ENCODE measurements at places on chromosomes 7 and 10. TPM values are rescaled to one million over a fixed set of nuclear protein-coding genes. Genes with fewer than 3 reads are reported as not detected.

DNA sequence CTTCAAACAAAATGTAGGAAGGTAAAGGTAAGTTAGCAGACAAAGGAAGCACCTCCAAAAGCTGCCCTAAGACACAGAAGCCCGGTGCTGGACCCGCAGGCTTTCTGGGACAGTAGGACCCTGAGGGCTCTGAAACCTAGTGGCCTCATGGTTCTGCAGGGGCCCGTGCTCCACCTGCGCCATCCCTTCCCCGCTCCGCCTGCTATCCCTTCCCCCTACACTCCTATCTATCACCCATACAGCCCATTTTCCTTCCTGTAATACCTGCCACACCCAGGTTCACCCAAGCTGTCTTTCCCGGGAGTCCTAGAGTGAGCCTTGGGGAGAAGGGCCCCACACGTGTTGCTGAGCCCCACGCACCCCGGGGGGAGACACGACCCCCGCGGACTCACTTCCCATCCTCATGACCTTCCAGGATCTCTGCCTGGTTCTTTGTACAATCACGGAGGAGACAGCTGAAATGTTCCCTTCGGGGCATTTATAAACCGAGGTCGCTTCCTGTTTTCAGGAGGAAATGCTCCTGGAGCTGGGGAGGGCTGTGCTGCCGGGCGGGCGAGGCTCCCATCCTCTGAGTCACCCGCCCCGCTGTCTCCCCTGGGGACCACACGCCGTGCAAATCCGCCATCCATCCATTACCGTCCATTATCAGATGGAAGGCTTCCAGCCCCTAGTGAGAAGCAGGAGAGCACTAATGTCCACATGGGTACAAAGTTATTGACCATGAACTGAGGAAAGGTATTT lies 251.7 kb upstream of the PITRM1 start:
- no peak for DNase-seq

DNA sequence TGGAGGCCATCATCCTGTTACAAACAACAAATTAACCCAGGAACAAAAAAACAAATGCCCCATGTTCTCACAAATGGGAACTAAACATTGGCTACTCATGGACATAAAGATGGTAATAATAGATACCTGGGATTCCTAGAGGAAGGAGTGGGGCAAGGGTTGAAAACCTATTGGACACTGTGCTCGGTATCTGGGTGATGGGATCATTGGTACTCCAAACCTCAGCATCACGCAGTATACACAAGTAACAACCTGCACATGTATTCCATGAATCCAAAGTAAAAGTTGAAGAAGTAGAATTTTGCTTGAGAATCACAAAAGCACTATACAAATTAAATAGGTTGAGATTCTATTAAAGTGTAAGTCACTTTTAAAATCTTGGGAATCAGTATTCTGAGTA lies 16.7 kb downstream of the GHITM start:
- no peak for DNase-seq

The ADK gene
- 20.4 TPM for total RNA-seq

DNA sequence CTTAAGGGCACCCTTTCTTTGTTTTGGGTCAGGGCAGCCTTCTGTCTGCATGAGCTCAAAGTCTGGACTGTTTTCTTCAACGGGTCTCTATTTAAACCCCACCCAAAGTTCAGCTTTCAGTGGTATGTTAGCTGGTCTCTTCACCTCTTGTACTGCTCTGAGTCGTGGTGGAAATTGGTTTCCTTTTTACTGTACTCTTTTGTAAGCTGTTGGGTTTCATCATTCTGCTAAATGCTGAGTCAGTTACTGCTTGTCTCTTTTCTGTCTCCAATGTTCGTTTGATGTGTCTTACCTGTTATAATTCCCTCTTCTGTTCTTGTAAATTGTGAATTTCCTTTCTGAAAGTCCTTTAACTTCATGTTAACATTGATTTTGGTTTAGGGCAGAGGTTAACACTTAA lies 64.1 kb upstream of the MALRD1 start:
- DNase-seq, result no peak

GRCh38 chr7:36762394-36762793 lies 38.1 kb upstream of the AOAH start:
- no peak for DNase-seq

GRCh38 chr7:40587419-40587818 lies 452.6 kb downstream of the SUGCT start:
- DNase-seq, result no peak

The NUTM2D gene
- total RNA-seq, result 4.9 TPM

DNA sequence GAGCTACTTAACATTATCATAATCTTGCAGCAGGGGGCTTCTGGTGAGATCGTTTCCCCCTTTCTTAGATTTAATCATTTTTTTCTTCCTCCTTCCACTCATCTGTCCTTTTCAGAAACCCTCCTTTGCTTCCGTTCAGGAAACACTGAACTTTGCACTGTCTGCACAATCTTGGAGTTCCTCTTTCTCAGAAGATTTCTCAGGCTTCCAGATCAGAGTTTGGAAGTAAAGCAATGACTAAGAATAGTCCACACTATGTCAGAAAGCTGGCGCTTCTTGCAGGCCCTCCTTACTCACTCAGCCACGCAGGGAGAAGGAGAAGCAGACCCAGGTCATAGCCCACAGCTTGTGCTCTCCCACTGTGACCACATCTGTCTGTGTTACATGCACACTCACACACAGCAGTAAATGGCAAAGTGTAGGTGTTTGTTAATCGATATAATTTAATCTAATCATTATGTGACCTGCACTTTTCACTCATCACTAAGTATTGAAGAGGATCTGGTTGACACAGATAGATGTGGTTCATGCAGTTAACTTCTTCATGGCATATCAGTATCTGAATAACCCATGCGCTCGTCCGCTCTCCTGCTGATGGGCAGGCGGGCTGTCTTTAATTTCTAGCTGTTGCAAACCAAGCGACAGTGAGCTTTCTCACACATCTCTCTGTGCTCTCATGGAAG lies 30.2 kb downstream of the ALOX5 start:
- DNase-seq, result no peak

GRCh38 chr10:1195828-1196227 lies 139.6 kb downstream of the WDR37 start:
- DNase-seq, result no peak

- no peak for DNase-seq
Observed at GRCh38 chr10:132912713-132913558, 29.4 kb downstream of the CFAP46 start.

The GIMAP4 gene
- total RNA-seq, result 18.8 TPM

The SEMA3E gene
- total RNA-seq, result not detected

- DNase-seq, result no peak
Observed at GRCh38 chr10:47053081-47053798, 142.0 kb downstream of the PTPN20 start.

DNA sequence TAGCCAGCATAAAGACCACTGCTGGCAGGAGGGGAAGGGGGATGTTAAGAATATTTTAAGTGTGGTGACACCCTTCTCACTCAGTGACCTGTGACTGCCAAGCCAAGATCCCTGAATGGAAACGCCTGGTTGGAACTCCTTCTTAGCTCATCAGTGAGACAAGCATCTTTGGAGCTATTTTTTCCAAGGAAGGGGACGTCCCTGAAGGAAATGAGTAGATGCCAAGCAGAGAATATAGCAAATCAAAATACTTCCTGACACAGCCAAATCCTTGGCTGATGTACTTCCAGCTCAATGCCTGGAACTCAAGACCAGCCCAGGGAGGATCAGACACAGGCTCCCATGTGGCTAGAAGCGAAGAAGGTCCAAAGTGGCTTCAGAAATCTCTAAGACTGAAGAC lies 82.2 kb downstream of the SORBS1 start:
- DNase-seq, result no peak

DNA sequence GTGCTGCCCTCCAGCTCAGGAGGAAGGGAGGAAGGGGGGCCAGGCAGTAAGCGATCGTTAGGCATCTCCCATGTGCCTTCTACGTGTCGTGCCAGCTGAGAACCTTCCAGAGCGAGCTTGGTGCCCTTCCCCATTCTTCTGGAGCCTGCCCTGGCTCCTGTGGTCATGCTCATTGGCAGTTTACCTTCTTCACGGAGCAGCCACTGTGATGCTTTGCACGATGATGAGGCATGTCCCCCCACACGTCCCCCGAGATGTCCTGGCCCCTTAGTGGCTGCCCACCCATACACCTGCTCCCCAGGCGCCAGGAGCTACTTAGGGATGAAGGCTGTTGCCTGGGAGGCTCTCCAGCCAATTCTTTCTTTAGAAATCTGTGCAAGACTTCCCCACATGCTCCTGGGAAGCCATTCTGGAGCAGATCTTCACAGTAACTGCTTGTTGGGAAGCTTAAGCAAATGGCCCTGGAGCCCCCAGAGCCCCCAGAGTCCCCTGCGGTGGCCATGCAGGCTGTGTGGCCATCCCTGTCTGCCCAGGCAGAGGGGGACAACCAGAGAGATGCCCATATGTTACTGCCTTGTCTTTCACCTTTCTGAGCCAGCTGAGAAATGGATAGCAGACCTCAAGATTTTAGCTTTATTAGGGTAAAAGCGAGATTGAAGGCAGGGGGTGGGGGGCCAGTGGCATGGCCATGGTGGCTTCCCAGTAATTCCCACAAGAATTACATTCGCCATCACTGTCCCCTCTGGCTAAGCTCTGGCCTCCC lies 199.0 kb downstream of the EBF3 start:
- peak; percentile 1 for DNase-seq

GRCh38 chr7:129298268-129298893 lies 73.6 kb downstream of the AHCYL2 start:
- peak; percentile 53 for DNase-seq

DNA sequence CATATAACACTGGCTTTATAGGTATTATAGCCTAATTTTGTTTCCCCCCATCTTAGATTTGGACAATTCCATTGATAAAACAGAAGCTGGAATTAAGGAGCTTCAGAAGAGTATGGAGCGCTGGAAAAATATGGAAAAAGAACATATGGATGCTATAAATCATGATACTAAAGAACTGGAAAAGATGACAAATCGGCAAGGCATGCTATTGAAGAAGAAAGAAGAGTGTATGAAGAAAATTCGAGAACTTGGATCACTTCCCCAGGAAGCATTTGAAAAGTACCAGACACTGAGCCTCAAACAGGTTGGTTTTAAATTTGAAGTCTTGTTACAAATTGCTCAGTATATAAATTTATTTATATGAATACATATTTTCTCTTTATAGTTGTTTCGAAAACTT lies 34.1 kb downstream of the SMC3 start:
- no peak for DNase-seq

GRCh38 chr7:128093614-128094570 lies 62.7 kb upstream of the LRRC4 start:
- DNase-seq, result no peak

The COPS6 gene
- 110 TPM for total RNA-seq

GRCh38 chr7:156147104-156147503 lies 334.8 kb upstream of the SHH start:
- no peak for DNase-seq

The PTF1A gene
- total RNA-seq, result not detected

DNA sequence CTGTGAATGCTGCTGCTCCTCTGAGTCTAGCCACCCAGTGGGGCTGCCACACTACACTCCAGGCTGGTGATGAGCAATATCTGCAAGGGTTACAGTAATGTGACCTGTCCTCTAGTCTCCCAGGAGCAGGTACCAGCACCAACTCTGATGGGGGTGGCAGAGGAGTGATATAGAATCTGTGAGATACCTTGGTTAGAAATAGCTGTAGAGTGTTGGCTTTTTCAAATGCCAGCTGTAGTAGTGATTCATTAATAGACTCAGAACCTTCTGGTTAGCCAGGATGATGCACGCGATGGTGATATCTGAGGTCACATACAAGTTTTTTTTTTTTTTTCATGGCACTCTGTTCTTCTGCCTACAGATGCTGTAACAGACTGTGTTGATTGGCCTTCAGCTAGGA lies 757.1 kb downstream of the INHBA start:
- DNase-seq, result no peak

DNA sequence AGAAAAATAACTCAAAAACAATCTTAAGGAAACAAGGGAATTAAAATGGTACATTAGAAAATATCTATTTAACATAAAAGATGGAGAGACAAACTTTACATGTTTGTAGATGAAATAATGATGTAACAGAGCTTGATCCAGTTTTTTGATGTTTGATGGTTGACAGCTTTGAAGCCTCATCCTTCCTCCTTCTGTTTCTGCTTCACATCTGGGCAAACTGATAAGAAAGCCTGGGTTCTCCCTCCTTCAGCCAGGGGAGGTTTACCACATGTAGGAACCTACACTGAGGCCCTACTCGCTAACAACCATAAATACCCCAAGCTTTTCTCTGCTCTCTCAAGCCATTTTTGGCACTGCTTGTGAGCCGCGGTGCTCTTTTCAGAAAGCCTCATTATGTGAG lies 82.8 kb upstream of the ZNF32 start:
- no peak for DNase-seq

The LRIT1 gene
- not detected for total RNA-seq

DNA sequence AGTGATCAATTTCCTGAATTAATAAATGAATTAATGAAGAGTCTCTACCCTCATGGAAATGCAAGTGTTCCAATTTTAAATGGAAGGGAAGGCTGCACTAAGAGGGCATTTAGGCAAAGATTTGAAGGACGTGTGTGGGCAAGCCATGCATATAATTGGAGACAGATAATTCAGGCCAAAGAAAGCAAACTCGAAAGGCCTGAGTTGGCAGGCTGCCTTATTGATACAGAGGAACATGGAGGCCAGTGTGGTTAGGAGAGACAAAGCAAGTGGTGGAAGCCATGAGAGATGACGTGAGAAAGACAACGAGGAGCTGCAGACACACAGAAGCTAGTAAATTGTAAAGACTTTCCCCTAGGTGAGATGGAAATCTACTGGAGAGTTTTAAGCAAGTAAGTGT lies 15.4 kb upstream of the PCLO start:
- DNase-seq, result no peak

- DNase-seq, result no peak
Observed at GRCh38 chr10:113000876-113001598, 51.0 kb downstream of the TCF7L2 start.

- no peak for DNase-seq
Observed at GRCh38 chr7:41925946-41926345, 223.1 kb upstream of the INHBA start.

- no peak for DNase-seq
Observed at GRCh38 chr7:14805105-14805719, 97.3 kb downstream of the DGKB start.

DNA sequence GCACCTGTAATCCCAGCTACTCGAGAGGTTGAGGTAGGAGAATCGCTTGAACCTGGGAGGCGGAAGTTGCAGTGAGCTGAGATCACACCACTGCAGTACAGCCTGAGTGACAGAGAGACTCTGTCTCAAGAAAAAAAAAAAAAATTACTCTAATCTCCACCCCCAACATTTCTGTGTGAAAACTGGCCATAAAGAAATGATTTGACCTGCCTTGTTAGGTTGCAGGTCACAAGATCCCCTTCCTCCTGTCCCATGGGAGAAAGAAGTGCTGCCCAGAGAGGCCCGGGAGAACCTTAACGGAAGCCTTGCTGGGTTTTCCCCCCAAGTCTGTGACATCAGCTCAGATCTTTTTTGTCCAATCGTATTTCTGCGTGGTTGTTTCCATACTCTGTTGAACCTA lies 8.7 kb upstream of the CALHM1 start:
- DNase-seq, result no peak

The NAT16 gene
- not detected for total RNA-seq

- no peak for DNase-seq
Observed at GRCh38 chr7:130740606-130741005, 6.6 kb upstream of the KLF14 start.

GRCh38 chr7:22123139-22123538 lies 177.4 kb upstream of the CDCA7L start:
- DNase-seq, result no peak

The ZNF212 gene
- total RNA-seq, result 13.7 TPM

- no peak for DNase-seq
Observed at GRCh38 chr7:90192876-90193750, 18.4 kb upstream of the STEAP2 start.
